ENCODE measurements at places on chromosomes 4 and X.

GRCh38 chrX:81259714-81260395 lies 58.0 kb downstream of the SH3BGRL start:
- DNase-seq, result no peak

DNA sequence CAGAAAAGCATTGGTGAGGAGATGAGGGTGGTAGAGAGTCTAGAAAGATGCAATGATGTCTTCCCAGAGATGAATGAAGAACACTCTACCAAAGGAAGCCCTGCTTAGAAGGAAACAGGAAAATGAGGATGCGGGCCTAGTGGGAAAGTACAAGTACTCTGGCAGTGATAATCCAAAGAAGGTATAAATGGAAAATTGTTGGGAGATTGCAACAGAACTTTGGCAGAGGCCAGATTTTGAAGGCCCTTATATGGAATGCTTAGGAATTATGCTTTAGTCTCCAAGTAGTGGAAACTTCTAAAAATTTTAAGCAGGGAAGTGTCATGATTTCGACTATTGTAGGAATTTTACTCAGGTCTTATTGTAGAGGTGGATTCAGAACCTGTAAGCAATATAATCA lies 11.0 kb downstream of the ARSJ start:
- DNase-seq, result no peak

DNA sequence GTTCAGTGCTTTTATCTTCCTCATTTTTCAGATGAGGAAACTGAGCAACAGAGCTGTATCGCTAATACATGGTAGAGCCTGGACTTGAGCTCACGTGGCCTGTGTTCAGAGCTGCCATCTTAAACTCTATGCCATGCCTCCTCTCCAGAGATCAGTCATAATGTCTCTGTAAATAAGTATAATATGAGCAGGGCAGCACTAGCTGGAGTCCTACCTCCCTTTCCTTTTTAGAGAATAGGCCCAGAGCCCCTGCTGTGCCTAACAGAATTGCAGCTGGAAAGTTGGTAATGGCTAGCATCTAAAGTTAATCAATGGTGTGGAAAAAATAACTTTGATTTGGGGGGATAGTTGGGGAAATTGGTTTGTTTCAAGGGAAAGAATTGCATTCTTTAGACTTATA lies 20.4 kb downstream of the CASP6 start:
- DNase-seq, result no peak

GRCh38 chrX:27336466-27337091 lies 126.6 kb downstream of the PPP4R3C start:
- DNase-seq, result no peak

GRCh38 chr4:139239127-139239772 lies 40.8 kb downstream of the MGARP start:
- DNase-seq, result no peak

- DNase-seq, result no peak
Measured at GRCh38 chrX:9227276-9227675, 193.3 kb upstream of the FAM9B start.

Measured in left ventricle myocardium inferior (tissue), 1 donor.